Activated T-cell treated with anti-CD3 and anti-CD28 coated beads, Interleukin-2, amount 50 U/mL, for 48 hours (primary cell): ENCODE measurements at places on chromosomes 7 and 10.

- DNase-seq, result peak; percentile 7
Measured at GRCh38 chr7:99008181-99008631, 129.9 kb downstream of the TRRAP start.

GRCh38 chr10:62619413-62619738, 185.1 kb upstream of the ADO start:
- no peak for DNase-seq

GRCh38 chr7:81159402-81159801, 240.6 kb upstream of the SEMA3C start:
- no peak for DNase-seq

DNA sequence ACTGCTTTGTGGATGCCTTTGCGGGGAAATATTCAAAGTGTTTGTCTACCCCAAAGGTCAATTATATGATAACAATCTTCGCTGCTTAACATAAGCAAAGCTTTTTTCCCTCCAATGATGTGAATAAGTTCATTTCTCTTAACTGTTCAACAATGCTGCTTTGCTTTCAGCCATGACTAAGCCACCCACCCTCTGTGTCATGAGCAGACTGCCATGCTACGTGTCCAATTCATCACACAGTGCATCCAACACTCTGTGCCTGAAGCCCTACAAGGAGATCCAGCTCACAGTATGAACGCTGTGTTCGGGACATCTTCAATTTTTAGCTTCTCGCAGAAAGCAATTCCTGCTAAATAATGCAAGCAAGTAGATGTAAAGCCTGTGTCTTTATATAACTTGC, 5.7 kb upstream of the TAS2R40 start:
- no peak for DNase-seq

DNA sequence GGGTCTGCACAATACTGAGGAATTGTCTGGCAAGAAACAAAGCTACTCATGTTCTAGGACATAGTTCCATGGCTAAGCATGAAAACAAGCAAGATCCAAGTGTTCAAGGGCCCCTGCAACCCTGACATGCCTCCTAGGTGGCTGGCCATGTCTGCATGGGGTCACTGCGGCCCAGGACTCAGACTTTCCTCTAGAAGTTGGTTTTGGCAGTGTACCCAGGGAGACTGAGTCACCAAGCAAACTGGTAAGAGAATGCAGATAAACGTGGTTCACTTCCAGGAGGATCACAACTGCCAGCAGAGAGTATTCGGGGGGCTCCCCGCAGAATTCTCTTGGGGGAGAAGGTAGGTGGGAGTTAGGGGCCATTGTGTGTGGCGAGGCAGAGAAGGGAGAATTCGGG, 7.4 kb upstream of the PFKFB3 start:
- DNase-seq, result no peak

- DNase-seq, result no peak
Measured at GRCh38 chr7:94980418-94981142, 73.2 kb downstream of the PPP1R9A start.

- no peak for DNase-seq
Measured at GRCh38 chr7:118041251-118041878, 142.6 kb upstream of the LSM8 start.

- no peak for DNase-seq
Measured at GRCh38 chr10:17212802-17213221, 11.3 kb upstream of the TRDMT1 start.

- DNase-seq, result no peak
Measured at GRCh38 chr10:78528749-78529204, 495.1 kb downstream of the RPS24 start.

GRCh38 chr10:72306215-72306760, 32.6 kb downstream of the DDIT4 start:
- no peak for DNase-seq

DNA sequence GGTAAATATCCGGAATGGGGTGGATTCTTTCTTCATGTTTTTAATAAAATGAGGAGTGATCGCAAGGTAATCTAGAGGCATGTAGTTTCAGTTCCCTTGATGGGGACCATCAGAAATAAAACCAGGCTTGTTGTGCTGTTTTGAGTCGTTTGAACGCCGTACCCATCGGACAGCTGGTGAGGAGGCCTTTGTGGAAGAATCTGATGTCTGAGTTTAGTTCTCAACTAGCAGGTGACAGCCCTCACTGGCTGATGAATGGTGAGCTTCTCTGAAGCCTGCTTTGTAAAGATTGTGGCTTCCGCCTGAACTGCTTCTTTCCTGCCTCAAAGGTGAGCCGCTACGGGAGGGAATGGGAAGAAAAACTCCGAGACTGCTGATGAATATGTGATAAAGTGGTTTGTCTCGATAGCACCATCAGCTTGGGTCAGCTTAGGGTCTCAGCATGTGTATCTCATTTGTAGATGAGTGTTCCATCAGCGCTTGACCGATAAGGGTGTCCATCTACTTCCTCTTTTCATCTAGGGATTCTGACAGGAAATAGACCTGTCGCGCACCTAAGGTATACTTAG, 977 bp downstream of the TMEM248 start:
- DNase-seq, result peak; percentile 43

DNA sequence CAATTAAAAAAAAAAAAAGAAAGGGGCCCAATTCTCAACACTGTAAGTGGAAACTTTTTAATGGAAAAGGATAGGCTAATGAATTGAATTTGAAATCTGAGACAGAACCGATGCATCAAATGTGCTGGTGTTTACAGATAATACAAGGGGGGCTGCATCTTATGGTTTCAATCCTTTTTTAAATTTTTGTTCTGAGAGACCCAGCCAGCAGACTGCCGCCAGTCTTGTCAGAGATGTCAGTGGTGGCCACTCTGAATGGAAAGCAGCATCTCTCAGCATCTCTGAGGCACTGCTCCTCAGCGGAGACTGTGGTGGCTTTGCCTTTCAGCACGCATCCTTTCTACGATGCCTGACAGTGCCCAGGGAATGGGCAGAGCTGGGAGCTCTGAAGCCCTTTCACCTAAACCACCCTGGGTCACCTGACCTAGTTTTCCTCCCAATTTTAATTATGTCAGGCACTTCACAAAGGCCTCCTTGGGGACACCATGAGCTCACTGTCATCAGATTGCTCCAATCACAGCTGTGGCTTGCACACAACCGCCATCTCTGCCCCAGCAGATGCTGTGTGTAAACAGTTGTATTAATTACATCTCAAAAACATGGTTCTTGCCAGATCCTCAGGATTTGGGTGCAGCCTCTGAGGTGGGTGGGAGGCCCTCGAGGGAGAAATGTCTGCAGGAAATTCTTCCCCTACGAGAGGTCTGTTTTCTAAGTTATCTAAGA, 81.2 kb downstream of the EGFR start:
- no peak for DNase-seq

GRCh38 chr7:139855498-139856270, 26.6 kb downstream of the TBXAS1 start:
- peak; percentile 34 for DNase-seq

DNA sequence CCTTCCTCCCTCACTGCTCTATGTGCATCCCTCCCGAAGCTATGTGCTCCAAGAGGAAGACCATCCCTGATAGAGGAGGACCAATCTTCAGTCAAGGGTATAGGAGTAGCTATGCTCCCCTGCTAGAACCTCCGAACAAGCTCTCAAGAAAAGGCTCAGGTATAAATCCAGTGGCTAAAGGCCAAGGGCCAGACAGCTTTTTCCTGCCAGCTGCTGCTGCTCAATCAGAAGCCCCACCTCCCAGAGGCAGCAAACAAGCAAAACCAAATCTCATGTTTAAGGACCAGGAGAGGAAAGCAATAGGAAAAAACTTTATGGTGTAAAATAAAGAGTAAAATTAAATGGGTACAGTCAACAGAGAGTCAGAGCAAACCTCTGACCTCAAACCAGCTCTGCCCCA, 187.2 kb downstream of the FGFR2 start:
- no peak for DNase-seq

DNA sequence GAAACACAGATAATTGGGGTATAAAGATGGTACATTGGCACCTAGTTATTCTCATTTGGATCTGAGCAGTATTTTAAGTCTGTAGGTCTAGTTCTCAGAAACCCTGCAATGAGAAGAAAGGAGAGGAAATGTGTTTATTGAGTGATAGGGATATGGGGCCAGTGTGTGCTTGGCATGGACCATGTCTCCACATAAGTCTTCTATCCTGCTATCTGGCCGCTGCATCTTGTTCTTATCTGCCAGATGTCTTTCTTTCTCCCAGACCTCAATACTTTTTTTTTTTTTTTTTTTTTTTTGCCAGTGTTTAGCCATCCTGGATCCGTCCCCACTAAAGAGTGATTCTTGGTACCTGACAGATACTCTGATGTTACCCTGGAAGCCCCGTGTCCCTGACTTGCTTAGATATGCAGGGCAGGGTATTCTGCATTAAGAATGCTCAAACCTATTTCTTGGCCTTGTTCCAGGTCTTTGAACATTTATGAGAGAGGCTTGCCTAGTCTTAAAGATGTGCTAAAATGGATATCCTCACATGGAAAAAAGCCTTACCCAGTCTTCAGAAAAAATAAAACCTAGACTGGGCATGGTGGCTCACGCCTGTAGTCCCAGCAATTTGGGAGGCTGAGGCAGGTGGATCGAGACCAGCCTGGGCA, 10.0 kb downstream of the MTURN start:
- DNase-seq, result no peak

DNA sequence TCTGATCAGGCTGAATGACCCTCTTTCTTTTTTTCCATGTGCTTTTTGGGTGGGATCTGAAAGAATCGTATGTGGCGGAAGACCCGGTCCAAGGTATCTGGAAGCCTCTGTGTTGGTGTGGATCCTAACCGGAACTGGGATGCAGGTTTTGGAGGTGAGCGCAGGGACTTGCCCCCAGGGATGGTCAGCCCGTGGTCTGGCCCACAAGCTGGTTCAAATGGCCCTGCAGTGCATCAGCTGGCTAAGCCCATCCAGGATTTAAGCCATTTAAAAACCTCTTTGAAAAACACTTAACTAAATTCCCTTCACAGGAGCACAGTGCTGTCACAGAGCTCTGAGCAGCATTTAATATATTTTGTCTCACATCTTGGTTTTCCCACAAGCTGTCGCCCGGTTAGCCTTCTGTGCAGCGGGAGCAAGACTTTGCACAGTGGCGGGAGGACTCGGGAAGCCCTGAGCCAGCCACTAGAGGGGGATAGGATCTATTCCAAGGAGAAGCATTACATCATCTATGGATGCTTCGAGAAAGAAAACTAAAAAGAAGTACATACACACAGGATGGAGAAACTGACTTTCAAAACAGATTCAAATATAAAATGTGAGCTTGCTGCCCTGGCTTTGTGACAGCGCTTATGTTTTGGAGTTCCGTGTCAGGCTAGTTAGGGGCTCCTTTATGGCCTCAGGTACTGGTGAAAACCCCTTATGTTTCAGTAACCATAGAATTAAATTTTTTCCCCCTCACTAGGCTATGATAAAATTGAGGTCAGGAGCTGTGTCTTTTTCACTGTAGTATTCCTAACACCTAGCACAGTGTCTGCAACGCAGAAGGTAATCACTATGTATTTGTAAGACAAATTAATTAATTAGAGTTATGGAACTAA, 11.3 kb downstream of the CPA2 start:
- no peak for DNase-seq

GRCh38 chr7:30931161-30931928, 19.7 kb downstream of the AQP1 start:
- peak; percentile 4 for DNase-seq

DNA sequence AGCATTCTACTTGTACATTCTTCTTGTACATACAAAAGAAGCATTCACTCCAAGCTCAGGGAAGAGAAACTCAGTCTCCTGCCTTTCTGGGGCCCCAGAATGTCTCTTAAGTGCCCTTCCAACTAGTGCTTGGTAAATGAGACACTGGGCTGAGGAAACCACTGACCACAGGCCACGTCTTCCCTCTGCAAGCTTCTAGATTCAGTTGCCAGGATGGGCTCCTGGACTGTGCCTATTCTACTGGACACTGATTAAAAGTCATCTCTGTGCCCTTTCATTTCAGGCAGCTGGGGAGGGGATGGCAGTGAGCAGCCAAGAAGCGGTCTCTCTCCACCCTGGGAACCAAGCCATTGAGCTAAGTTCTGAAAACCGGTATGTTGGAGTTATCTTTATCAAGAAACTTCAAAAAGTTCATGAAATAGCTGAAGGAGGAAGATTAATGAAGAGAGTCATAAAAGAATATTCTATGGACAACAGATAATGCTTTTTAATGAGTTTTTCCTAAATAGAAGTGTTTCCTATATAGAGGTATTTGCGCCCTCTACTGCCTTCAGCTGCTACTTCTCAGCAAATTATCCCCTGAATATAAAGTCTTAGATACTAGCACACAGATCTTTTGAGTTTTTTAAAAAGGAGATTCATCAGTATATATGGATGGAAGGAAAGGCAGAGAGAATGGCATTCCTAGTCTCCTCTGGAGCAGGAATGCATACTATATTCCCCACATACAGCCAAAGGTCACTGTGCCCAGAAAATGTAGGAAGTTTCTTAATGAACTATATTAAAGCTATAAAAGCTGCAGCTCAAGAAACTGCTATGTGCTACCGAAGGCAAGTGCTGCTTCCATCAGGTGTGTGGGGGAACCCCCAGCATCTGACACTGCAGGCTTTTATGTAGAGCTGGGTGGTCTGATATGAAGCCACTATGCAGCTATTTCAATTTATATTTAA, 8.4 kb upstream of the IFIT1B start:
- DNase-seq, result no peak

GRCh38 chr7:128827248-128827958, 2.8 kb upstream of the FLNC start:
- no peak for DNase-seq

DNA sequence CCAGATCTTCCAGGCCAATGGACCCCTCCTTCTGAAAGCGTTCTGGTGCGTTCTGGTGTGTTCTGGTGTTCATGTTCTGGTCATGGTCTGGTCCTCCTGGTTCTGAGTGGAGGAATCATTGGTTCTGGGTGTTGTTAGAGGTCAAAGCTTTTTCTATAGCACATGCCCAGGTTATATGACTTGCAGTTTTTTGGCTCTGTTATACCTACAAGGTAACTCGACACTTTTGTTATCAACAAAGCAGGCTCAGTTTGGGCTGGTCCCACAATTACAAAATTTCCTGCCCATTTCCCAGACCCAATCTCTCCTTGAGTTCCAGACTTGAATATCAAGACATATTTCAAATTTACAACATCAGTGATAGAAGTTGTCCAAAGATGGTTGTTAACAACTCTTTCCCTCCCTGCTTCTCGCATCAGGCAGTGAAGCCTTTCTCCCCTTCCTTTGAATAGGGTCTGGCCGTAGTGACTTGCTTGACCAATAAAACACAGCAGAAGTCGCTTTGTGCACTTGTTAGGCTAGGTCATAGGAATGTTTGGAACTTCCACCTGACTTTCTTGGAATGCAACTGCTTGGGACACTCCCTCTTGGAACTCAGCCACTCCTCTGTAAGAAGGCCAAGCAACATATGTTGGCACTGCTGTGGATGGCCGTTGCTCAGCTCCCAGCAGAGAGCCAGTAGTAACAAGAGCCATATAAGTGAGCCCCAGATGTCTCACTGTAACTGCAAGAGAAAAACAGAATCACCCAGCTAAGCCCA, 83.1 kb upstream of the STEAP1B start:
- no peak for DNase-seq
